ENCODE measurements at places on chromosomes 7 and 10. TPM values are rescaled to one million over a fixed set of nuclear protein-coding genes. Genes with fewer than 3 reads are reported as not detected.

Gene ZNF783
- 7.1 TPM for total RNA-seq

Gene INSIG1
- 72.2 TPM for total RNA-seq

Gene SGCE
- 201 TPM for total RNA-seq

Gene CAMK2B
- total RNA-seq, result 1.5 TPM

Gene CASP2
- total RNA-seq, result 22.0 TPM

Gene MYOZ1
- total RNA-seq, result 11.5 TPM

Gene PCLO
- 6.5 TPM for total RNA-seq

Gene HOXA9
- 19.8 TPM for total RNA-seq

Gene GNGT1
- total RNA-seq, result 0.95 TPM

Gene CUEDC2
- total RNA-seq, result 26.9 TPM

Gene BEND7
- total RNA-seq, result 8.8 TPM

Gene POLR2J
- total RNA-seq, result 12.5 TPM

Gene TAF6
- 20.6 TPM for total RNA-seq

Gene GRID2IP
- 0.32 TPM for total RNA-seq

Gene STOX1
- 4.7 TPM for total RNA-seq

Gene FBXL13
- total RNA-seq, result 8.1 TPM

Gene TCAF2
- total RNA-seq, result 3.1 TPM

Gene CDC14C
- not detected for total RNA-seq

Gene SKAP2
- total RNA-seq, result 22.0 TPM

Gene MRLN
- total RNA-seq, result 5.7 TPM

Gene FOXI2
- not detected for total RNA-seq

Gene CNNM1
- 1.6 TPM for total RNA-seq

Gene CYP2C19
- not detected for total RNA-seq

Gene ZPBP
- total RNA-seq, result 0.21 TPM

Gene STEAP2
- total RNA-seq, result 31.4 TPM

Gene KCNK18
- not detected for total RNA-seq

Gene SPOCK2
- total RNA-seq, result 3.2 TPM

Gene MDH2
- 29.6 TPM for total RNA-seq

Gene LHFPL3
- 0.26 TPM for total RNA-seq

Gene ENTPD7
- total RNA-seq, result 26.2 TPM

Gene TMEM178B
- 2.0 TPM for total RNA-seq

Gene LRRN3
- 39.1 TPM for total RNA-seq

Gene NUDT13
- total RNA-seq, result 1.3 TPM

All from urinary bladder (tissue), 4 donors.